ENCODE measurements at places on chromosomes 12 and 14. TPM values are rescaled to one million over a fixed set of nuclear protein-coding genes. Genes with fewer than 3 reads are reported as not detected.

GRCh38 chr14:96581026-96581425, 78.8 kb downstream of the PAPOLA start:
- H3K36me3 ChIP-seq, result no peaks in the 10 kb centered on the region
- no peak for DNase-seq
- H3K27me3 ChIP-seq, result no peaks in the 10 kb centered on the region
- H3K4me3 ChIP-seq, result no peak overlapping the region
- no peak overlapping the region for H3K27ac ChIP-seq

- no peak overlapping the region for H3K4me3 ChIP-seq
- H3K36me3 ChIP-seq, result no peaks in the 10 kb centered on the region
- no peaks in the 10 kb centered on the region for H3K4me1 ChIP-seq
- no peaks in the 10 kb centered on the region for H3K27me3 ChIP-seq
- H3K27ac ChIP-seq, result no peak overlapping the region
Observed at GRCh38 chr14:36365766-36366165, 45.3 kb upstream of the MBIP start.

DNA sequence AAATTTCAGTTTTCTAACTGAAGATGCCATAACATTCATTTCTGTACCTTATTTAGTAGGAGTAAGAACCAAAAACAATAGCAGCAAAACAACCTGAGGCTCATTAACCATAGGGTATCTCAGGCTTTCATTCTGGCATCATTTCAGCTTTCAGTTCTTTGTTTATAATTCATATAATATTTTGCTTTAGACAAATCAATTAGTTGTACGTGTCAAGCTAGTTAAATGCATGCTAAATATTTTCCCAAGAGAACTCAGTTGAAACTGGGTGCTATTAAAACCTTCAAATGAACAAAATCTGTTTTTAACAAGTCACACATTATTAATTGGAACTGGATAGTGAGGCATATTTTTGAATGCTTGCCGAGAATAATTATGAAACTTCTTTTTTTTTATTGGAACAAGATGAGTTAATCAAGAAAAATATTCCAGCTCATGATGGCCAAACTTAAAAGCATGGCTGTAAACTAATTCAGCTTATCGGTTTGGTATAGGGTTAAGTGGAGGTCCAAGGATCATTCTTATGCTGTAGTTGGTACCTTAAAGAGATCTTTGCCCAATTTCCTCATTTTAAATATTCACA, 442.7 kb downstream of the BTG1 start:
- H3K27ac ChIP-seq, result no peak overlapping the region
- no peak overlapping the region for H3K4me3 ChIP-seq
- no peaks in the 10 kb centered on the region for H3K4me1 ChIP-seq

GRCh38 chr12:72432037-72432604, 160.0 kb downstream of the TRHDE start:
- H3K4me1 ChIP-seq, result no peaks in the 10 kb centered on the region
- no peaks in the 10 kb centered on the region for H3K36me3 ChIP-seq
- DNase-seq, result no peak
- H3K27ac ChIP-seq, result no peak overlapping the region
- no peak overlapping the region for H3K4me3 ChIP-seq
- H3K27me3 ChIP-seq, result no peaks in the 10 kb centered on the region

GRCh38 chr12:11941606-11942337, 129.0 kb upstream of the BCL2L14 start:
- H3K27me3 ChIP-seq, result no peaks in the 10 kb centered on the region
- no peaks in the 10 kb centered on the region for H3K36me3 ChIP-seq
- H3K4me3 ChIP-seq, result no peak overlapping the region
- H3K27ac ChIP-seq, result no peak overlapping the region

DNA sequence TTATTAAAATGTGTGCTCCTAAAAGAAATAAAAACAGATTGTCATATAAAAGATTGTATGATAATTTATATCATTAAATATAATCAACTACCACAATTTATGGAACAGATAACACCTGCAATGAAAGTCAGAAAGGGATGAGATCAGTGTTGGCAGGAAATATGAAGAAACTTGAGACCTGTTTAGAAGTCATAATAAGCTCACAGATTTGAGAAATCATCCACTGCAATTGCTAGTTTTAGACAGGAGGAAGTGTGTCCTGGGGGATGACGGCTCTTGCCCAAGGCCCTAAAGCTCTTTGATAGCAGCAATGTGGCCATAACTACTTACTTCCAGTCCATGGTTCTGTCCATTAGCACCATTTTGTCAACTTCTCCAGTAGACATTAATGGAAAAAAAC, 122.8 kb upstream of the SOX5 start:
- no peak overlapping the region for H3K4me3 ChIP-seq
- DNase-seq, result no peak
- H3K4me1 ChIP-seq, result no peaks in the 10 kb centered on the region
- no peaks in the 10 kb centered on the region for H3K36me3 ChIP-seq
- H3K27ac ChIP-seq, result no peak overlapping the region

DNA sequence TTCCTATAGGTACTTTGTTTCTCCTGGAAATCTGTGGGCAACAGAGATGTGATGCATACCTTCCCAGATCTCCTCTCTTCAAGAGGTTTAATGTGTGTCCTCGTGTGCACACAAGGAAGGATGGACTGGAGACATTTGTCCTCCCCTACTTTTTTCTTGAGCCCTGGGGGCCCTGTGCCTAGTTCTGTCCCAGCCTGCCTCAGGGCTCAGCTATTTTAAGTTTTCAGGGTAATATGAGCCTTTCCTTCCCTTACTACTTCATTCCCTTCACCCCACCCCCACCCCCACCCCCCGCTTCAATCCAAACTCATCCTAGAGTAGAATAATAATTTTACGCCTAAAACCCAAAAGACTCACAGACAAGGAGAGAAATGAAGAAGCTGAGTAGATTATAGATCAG, 446 bp downstream of the STAC3 start:
- H3K36me3 ChIP-seq, result no peaks in the 10 kb centered on the region
- H3K27ac ChIP-seq, result no peak overlapping the region
- no peaks in the 10 kb centered on the region for H3K4me1 ChIP-seq
- DNase-seq, result no peak

DNA sequence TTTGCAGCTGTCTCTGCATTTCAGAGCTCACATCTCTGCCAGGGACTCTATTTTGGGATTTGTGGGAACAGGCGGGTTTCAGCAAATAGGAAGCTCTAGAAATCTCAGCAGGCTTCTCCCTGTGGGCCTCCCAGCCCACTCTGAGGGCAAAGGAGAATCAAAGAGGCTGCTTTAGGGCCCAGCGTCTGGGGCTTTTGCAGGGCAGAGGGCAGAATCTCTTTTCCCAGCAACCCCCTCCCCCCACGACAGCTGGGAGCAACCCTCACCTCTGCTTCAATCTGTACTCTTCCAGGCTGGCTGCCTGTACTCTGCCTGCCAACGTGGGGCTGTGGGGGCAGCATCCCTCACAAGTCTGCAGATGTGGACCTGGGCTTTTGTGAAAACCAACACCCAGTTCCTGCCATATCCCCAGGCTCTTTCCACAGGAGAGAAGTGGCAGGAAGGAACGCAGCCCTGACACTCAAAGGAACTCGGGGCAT, 529.6 kb upstream of the TBX3 start:
- DNase-seq, result no peak
- no peaks in the 10 kb centered on the region for H3K36me3 ChIP-seq
- H3K27ac ChIP-seq, result peak overlapping the region; percentile 41
- H3K27me3 ChIP-seq, result no peaks in the 10 kb centered on the region
- no peak overlapping the region for H3K4me3 ChIP-seq
- H3K4me1 ChIP-seq, result no peaks in the 10 kb centered on the region

DNA sequence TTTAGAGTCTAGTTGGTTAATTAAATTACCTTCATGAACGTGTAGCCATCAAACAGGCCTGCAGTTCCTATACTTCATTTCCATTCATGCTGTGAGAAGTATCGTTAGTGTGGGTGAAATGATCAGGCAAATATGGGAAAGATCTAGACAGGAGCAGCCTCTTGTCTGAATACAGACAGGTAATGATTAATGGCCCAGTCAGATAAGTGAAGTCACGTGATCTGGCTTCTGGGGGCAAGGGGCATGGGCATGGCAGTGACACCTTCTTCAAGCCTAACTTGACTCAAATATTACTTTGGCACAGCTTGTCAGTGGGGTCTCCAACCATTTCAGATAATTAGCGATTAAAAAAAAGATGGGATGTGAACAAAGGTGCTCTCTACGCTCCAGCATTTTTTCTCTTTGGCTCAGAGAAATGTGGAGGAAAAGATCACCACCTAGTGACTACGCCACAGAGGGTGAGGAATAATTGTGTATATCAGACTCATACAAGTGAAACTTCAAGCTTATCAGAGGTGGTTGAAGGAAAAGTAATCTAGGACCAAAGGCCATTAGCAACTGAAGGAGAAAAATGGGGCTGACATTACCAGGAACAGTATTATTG, 17.8 kb downstream of the GUCY2C start:
- no peaks in the 10 kb centered on the region for H3K27me3 ChIP-seq
- H3K4me1 ChIP-seq, result no peaks in the 10 kb centered on the region
- no peak overlapping the region for H3K4me3 ChIP-seq
- no peak overlapping the region for H3K27ac ChIP-seq
- no peak for DNase-seq

DNA sequence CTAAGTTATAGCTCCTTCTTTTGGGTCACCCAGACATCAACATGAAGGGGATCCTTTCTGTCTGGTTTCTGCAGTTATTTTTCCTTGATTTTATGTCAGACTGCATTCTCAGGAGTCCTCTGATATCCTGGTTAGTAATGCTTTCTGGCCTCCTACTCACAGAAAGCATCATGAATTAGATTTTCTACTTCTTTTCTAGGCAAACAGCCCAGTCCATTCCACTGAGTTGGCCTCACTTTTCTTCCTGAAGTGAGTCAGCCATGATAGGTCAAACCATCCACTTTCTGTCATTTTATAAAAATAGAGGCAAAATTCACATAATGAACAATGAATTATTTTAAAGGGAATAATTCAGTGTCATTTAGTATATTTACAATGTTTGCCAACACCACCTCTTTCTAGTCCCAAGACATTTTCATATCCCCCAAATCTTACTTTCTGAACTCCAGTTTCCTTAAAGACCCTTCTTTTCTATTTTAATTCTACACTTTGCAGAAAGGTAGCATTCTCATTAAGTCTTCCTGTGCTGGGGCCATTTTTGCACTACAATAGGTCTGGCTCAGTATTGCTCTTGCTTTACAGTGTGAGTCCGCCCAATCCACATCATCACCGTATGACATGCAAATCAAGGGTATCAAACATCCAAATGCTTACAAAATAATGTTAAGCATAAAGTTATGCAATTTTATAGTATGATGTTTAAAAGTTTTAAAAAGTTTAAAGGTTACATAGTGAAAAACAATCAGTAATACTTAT, 95.1 kb downstream of the UNC79 start:
- no peak overlapping the region for H3K27ac ChIP-seq
- no peaks in the 10 kb centered on the region for H3K4me1 ChIP-seq
- no peak overlapping the region for H3K4me3 ChIP-seq
- no peaks in the 10 kb centered on the region for H3K36me3 ChIP-seq
- no peaks in the 10 kb centered on the region for H3K27me3 ChIP-seq

DNA sequence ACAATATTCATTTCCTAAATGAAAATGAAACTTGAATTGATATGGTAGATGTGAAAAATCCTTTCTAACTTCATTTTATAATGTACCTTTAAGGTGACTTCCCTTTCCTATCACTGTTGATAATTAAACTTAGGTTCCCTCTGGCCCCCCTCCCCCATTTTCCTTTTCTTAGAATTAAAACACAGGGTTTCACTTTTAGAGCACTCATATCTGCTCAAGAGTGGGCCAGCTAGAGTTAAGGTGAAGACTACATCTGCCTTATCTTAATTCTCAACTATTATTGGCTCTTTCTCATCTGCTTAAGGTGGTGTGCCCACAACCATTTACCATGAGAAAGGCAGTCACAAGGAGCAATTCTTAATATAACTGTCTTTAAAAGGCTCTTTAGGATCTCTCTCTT, 49.7 kb downstream of the LIN52 start:
- DNase-seq, result no peak
- H3K4me3 ChIP-seq, result no peak overlapping the region
- H3K27ac ChIP-seq, result no peak overlapping the region
- H3K27me3 ChIP-seq, result no peaks in the 10 kb centered on the region
- H3K4me1 ChIP-seq, result no peaks in the 10 kb centered on the region

- H3K4me3 ChIP-seq, result no peak overlapping the region
- H3K4me1 ChIP-seq, result no peaks in the 10 kb centered on the region
- no peaks in the 10 kb centered on the region for H3K36me3 ChIP-seq
- no peak for DNase-seq
- H3K27me3 ChIP-seq, result no peaks in the 10 kb centered on the region
- H3K27ac ChIP-seq, result no peak overlapping the region
Observed at GRCh38 chr14:54140551-54140950, 183.9 kb upstream of the BMP4 start.

- H3K4me3 ChIP-seq, result no peak overlapping the region
- no peaks in the 10 kb centered on the region for H3K27me3 ChIP-seq
- H3K36me3 ChIP-seq, result no peaks in the 10 kb centered on the region
- no peaks in the 10 kb centered on the region for H3K4me1 ChIP-seq
Observed at GRCh38 chr14:58769011-58769643, 131.4 kb downstream of the DACT1 start.

DNA sequence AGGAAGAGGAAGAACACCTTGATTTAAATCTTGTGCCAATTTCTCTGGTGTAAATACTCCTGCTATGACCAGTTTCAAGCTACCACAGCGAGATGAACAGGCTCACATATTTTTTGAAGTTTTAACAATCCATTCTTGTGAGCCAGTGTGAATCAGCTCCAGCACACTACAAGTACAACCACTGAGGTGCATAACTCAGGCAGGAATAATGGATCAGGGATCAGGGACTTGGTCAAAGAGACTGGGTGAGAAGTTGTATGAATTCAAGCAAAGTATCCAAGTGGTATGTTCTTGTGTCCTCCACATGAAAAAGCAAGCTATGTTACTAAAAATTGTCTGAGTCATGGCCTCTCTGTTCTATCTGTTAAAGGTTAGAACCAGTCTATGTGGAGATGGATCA, 35.2 kb upstream of the KITLG start:
- H3K36me3 ChIP-seq, result no peaks in the 10 kb centered on the region
- H3K27ac ChIP-seq, result no peak overlapping the region
- H3K4me1 ChIP-seq, result no peaks in the 10 kb centered on the region
- H3K4me3 ChIP-seq, result no peak overlapping the region
- DNase-seq, result no peak

Gene NRIP2
- total RNA-seq, result 4.5 TPM

Gene CIROP
- not detected for total RNA-seq

Gene NEUROD4
- not detected for total RNA-seq

Gene HOXC13
- total RNA-seq, result not detected

Gene LALBA
- total RNA-seq, result not detected

Gene HELB
- 0.77 TPM for total RNA-seq

Gene WNT5B
- not detected for total RNA-seq

Gene SIRT4
- total RNA-seq, result 4.1 TPM

Gene KRT78
- not detected for total RNA-seq
